ENCODE measurements at places on chromosomes 1 and 21.

GRCh38 chr1:56355422-56355821 is 223.9 kb downstream of the PLPP3 start:
- no peak for DNase-seq

- DNase-seq = no peak
These were observed 16.9 kb upstream of the IGFN1 start for GRCh38 chr1:201173736-201174135.

DNA sequence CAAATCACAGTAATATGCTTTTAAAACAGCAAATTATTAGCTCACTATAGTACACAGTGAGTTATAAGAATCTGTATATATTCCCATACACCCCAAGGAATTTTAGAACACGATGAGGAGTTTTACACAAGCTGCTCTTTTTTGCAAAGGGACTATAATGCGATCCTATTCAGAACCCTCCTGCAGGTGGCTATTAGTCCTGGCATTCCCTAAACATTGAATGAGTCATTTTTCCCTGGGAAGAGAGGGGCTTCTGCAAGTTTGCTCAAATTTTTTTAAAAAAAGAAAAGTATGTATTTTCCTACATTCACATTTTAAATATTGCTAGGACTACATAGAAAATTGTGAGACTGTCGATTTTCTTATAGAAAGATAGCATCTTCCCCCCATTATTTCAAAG is 106.3 kb downstream of the COL11A1 start:
- no peak for DNase-seq

- no peak for DNase-seq
These were observed 106.4 kb downstream of the ATF6 start for GRCh38 chr1:161872506-161872905.

Data from HuH-7.5 (cell line).